ENCODE measurements at places on chromosomes 12 and 14.
A peak's percentile ranks its signal among the peaks of the same experiment; 100 is the strongest.

DNA sequence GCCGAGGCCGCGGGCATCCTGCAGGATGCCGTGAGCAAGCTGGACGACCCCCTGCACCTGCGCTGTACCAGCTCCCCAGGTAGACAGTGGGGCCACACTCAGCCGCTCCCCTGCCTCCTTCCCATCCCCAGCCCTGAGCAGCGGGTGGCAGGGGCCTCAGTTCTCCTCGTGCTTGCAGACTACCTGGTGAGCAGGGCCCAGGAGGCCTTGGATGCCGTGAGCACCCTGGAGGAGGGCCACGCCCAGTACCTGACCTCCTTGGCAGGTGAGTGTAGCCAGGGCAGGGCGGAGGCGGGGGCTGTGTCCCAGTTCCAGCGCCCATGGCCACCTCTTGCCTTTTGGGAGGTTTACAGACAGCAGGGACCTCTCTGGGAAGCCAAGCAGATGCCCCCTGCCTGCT, 22.9 kb downstream of the HIP1R start:
- H3K36me3 ChIP-seq = peaks cover 29% of the 10 kb centered on the region
- no peaks in the 10 kb centered on the region for H3K27me3 ChIP-seq
- no peak overlapping the region for H3K27ac ChIP-seq
- H3K4me1 ChIP-seq = peaks cover 9% of the 10 kb centered on the region
- DNase-seq = no peak

GRCh38 chr12:101759396-101760047, 20.3 kb upstream of the SYCP3 start:
- no peaks in the 10 kb centered on the region for H3K27me3 ChIP-seq
- no peak overlapping the region for H3K4me3 ChIP-seq
- DNase-seq = no peak
- no peaks in the 10 kb centered on the region for H3K4me1 ChIP-seq

- H3K27ac ChIP-seq = no peak overlapping the region
- H3K27me3 ChIP-seq = no peaks in the 10 kb centered on the region
- H3K36me3 ChIP-seq = peaks cover 9% of the 10 kb centered on the region
These were observed 148.0 kb upstream of the FOXN3 start for GRCh38 chr14:89564989-89565388.

- no peak overlapping the region for H3K4me3 ChIP-seq
- no peak overlapping the region for H3K27ac ChIP-seq
- no peaks in the 10 kb centered on the region for H3K27me3 ChIP-seq
- H3K36me3 ChIP-seq = no peaks in the 10 kb centered on the region
- DNase-seq = no peak
These were observed 1772.0 kb upstream of the FLRT2 start for GRCh38 chr14:83757916-83758315.

- H3K4me1 ChIP-seq = peaks cover 13% of the 10 kb centered on the region
- no peak overlapping the region for H3K4me3 ChIP-seq
- H3K36me3 ChIP-seq = no peaks in the 10 kb centered on the region
- no peak for DNase-seq
- no peak overlapping the region for H3K27ac ChIP-seq
These were observed 24.0 kb downstream of the FKBP11 start for GRCh38 chr12:48901278-48901677.

- no peak overlapping the region for H3K4me3 ChIP-seq
- no peak overlapping the region for H3K27ac ChIP-seq
These were observed 46.7 kb downstream of the TNFAIP2 start for GRCh38 chr14:103169954-103170353.

DNA sequence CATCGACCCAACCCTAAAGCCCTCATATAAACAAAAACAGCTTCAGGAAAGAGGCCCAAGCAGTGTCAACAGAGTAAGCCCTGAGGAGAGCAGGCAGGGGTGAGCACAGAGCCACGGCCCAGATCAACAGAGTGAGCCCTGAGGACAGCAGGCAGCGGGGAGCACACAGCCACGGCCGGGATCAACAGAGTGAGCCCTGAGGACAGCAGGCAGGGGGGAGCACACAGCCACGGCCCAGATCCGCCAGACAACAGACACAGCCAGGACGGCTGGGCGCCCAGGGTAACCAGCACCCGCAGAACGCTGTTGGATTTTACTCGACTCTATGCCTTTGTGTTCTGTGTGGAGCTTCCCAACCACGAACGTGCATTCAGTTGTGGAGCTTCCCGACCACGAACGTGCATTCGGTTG, 15.0 kb downstream of the CCDC85C start:
- H3K36me3 ChIP-seq = no peaks in the 10 kb centered on the region
- no peak overlapping the region for H3K27ac ChIP-seq
- H3K4me1 ChIP-seq = peaks cover 7% of the 10 kb centered on the region
- no peak for DNase-seq

- no peak overlapping the region for H3K4me3 ChIP-seq
- H3K27ac ChIP-seq = no peak overlapping the region
- H3K27me3 ChIP-seq = peaks cover 36% of the 10 kb centered on the region
- no peaks in the 10 kb centered on the region for H3K36me3 ChIP-seq
These were observed 59.7 kb upstream of the C14orf132 start for GRCh38 chr14:95979339-95980042.

GRCh38 chr12:2149091-2149490, 96.3 kb downstream of the CACNA1C start:
- no peak overlapping the region for H3K27ac ChIP-seq
- H3K27me3 ChIP-seq = peaks cover 6% of the 10 kb centered on the region
- DNase-seq = no peak
- no peaks in the 10 kb centered on the region for H3K4me1 ChIP-seq
- H3K36me3 ChIP-seq = no peaks in the 10 kb centered on the region
- H3K4me3 ChIP-seq = no peak overlapping the region

DNA sequence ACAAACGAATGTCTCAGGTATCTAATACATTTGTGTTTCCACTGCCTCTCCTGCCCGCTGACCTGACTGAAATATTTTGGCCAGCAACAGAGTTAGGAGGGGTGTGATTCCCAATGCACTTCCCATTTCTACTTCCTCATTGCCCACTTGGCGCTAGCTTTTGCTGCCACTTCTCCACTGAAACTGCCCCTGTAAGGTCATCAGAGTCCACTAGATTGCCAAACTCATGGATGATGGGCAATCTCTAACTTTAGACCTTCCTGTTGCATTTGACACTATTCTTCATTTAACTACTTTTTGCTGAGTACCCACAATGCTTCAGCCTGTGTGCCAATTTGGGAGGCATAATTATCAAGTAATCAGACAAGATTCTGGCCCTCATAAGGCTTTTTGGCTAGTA, 40.8 kb downstream of the GPR65 start:
- no peak for DNase-seq
- no peaks in the 10 kb centered on the region for H3K36me3 ChIP-seq
- no peaks in the 10 kb centered on the region for H3K27me3 ChIP-seq
- no peak overlapping the region for H3K27ac ChIP-seq
- no peak overlapping the region for H3K4me3 ChIP-seq
- no peaks in the 10 kb centered on the region for H3K4me1 ChIP-seq

GRCh38 chr12:110093631-110094311, 30.4 kb upstream of the IFT81 start:
- H3K4me1 ChIP-seq = no peaks in the 10 kb centered on the region
- no peaks in the 10 kb centered on the region for H3K27me3 ChIP-seq
- no peak for DNase-seq
- no peak overlapping the region for H3K4me3 ChIP-seq
- no peak overlapping the region for H3K27ac ChIP-seq
- H3K36me3 ChIP-seq = no peaks in the 10 kb centered on the region

- DNase-seq = no peak
- no peaks in the 10 kb centered on the region for H3K27me3 ChIP-seq
- no peak overlapping the region for H3K27ac ChIP-seq
These were observed 17.0 kb upstream of the SRSF5 start for GRCh38 chr14:69749956-69750355.

GRCh38 chr12:92551853-92552397, 150.9 kb upstream of the PLEKHG7 start:
- no peaks in the 10 kb centered on the region for H3K27me3 ChIP-seq
- peaks cover 13% of the 10 kb centered on the region for H3K4me1 ChIP-seq
- no peaks in the 10 kb centered on the region for H3K36me3 ChIP-seq

GRCh38 chr12:92756898-92757596, 54.3 kb downstream of the PLEKHG7 start:
- DNase-seq = no peak
- H3K36me3 ChIP-seq = no peaks in the 10 kb centered on the region

- no peak overlapping the region for H3K4me3 ChIP-seq
- no peaks in the 10 kb centered on the region for H3K4me1 ChIP-seq
- H3K36me3 ChIP-seq = no peaks in the 10 kb centered on the region
- no peak overlapping the region for H3K27ac ChIP-seq
These were observed 8.5 kb downstream of the ACSS3 start for GRCh38 chr12:81086342-81086741.

GRCh38 chr12:26416550-26416949, 221.2 kb downstream of the SSPN start:
- H3K27me3 ChIP-seq = no peaks in the 10 kb centered on the region
- H3K27ac ChIP-seq = no peak overlapping the region
- peaks cover 10% of the 10 kb centered on the region for H3K36me3 ChIP-seq
- H3K4me1 ChIP-seq = no peaks in the 10 kb centered on the region

GRCh38 chr12:42483521-42483790, 106.1 kb downstream of the PRICKLE1 start:
- H3K4me1 ChIP-seq = peaks cover 14% of the 10 kb centered on the region
- H3K4me3 ChIP-seq = peak overlapping the region; percentile 52
- DNase-seq = no peak
- H3K36me3 ChIP-seq = no peaks in the 10 kb centered on the region
- H3K27me3 ChIP-seq = peaks cover 32% of the 10 kb centered on the region

- H3K27ac ChIP-seq = no peak overlapping the region
- H3K27me3 ChIP-seq = no peaks in the 10 kb centered on the region
- no peaks in the 10 kb centered on the region for H3K36me3 ChIP-seq
- peaks cover 15% of the 10 kb centered on the region for H3K4me1 ChIP-seq
- no peak overlapping the region for H3K4me3 ChIP-seq
These were observed 83.7 kb downstream of the DPF3 start for GRCh38 chr14:72810201-72810600.

DNA sequence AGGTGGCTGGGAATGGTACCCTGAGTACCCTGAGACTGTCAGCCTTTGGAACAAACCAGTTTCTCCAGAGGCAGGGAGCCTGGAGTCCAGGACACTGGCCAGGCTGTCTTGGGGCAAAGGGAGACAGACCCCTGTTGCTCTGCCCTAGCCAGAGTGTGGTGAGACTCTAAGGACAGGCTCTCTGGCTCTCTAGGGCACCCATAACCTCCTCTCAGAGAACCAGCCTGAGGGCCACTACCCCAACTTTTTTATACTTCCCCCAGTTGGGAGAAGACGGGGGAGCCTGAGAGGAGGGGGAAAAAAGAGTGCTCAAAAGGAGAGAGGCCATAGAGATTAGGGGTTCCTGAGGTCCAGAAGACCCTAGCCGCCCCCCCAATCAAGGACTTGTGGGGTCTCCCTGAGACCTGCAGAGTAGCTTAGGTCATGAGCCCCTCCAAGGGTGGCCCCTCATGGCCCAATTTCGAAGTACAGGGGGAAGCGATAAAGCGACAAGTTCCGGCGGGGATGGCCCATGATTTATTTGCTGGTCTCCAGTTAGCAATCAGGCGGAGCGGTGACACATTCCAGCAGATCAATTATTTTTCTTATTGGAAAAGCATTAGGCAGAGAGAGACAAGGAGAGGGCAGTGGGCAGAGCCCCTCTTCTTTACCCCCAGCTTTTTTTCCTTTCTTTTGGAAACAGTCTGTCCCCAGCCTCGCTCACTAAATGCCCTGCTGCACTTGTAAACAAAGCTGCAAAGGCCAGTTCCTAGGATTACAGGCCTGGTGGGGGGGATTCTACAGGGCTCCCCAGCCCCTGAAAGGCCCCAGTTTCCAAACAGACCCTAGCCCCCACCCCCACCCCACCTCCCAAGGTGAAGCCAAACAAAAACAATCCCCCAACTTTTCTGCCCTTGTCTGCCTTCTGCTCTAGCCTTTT, 1.5 kb downstream of the HOXC8 start:
- no peak for DNase-seq
- H3K36me3 ChIP-seq = no peaks in the 10 kb centered on the region
- peaks cover 50% of the 10 kb centered on the region for H3K4me1 ChIP-seq
- H3K27me3 ChIP-seq = peaks cover 93% of the 10 kb centered on the region

DNA sequence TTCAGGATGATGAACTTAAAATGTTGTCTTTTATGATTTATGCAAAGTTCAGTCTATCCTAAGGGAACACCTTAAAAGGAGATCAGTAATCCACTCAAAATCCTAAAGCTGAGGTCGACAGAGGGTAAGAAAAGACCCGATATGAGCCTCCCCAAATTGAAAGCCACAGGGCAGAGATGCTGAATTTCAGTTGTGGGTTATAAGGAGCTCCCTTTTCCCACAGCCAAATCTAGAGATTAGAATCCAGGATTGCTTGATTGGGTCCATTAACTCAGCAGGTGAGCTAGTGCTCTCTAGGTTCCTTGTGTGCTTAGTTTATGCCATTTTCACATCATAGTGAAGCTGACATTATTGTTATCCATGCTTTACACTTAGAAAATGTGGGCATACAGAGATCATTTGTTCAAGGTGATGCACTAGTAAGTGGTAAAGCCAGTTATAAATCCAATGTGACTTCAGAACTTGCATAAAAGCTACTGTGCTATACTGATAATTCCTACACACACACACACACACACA, 417.5 kb downstream of the TMEM117 start:
- H3K36me3 ChIP-seq = no peaks in the 10 kb centered on the region
- no peaks in the 10 kb centered on the region for H3K27me3 ChIP-seq
- no peak for DNase-seq
- H3K4me1 ChIP-seq = no peaks in the 10 kb centered on the region
- no peak overlapping the region for H3K27ac ChIP-seq

DNA sequence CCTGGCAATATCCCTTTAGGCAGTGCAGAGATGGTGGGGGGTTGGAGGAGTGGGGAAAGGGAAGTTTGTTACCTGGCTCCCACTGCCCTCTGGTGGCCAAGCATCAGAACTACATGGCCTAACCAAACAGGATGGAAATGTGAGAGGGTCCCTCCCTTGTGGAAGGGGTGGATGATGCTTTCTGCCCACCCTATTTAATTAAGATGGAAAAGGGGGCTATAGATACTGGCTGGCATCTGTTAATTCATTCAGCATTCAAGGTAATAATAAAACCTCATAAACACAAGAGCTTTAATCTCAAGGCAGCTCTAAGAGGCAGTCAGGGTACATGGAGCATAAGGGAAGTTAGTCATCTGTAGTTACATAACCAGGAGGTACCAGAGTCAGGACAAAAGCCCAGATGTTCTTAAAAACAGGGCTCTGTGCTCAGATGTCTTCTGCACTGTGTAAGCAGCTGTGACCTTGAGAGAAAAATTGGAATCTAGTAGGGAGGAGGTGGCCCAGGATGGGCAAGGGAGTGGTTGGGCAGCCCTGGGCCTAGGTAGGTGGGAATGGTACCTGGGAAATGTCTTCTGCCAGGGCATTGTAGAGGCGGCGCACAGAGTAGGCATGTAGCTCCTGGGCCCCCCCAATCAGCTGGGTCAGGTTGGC, 4.6 kb downstream of the AP1G2 start:
- H3K27me3 ChIP-seq = no peaks in the 10 kb centered on the region
- H3K36me3 ChIP-seq = peaks cover 79% of the 10 kb centered on the region
- DNase-seq = peak; percentile 69
- H3K27ac ChIP-seq = no peak overlapping the region
- H3K4me1 ChIP-seq = peaks cover 37% of the 10 kb centered on the region
- no peak overlapping the region for H3K4me3 ChIP-seq

- no peaks in the 10 kb centered on the region for H3K36me3 ChIP-seq
- no peak overlapping the region for H3K4me3 ChIP-seq
- no peak overlapping the region for H3K27ac ChIP-seq
- H3K4me1 ChIP-seq = no peaks in the 10 kb centered on the region
These were observed 101.1 kb downstream of the OTOGL start for GRCh38 chr12:80200414-80200813.

GRCh38 chr14:104361101-104361591, 218.4 kb upstream of the C14orf180 start:
- H3K27ac ChIP-seq = no peak overlapping the region
- no peaks in the 10 kb centered on the region for H3K4me1 ChIP-seq
- no peaks in the 10 kb centered on the region for H3K36me3 ChIP-seq
- no peaks in the 10 kb centered on the region for H3K27me3 ChIP-seq

Data from CD4-positive, alpha-beta T cell (primary cell).